ENCODE measurements at places on chromosomes 5 and 9.
A peak's percentile ranks its signal among the peaks of the same experiment; 100 is the strongest.

GRCh38 chr5:168826246-168826725 is 247.1 kb upstream of the PANK3 start:
- no peak overlapping the region for H3K27ac ChIP-seq
- H3K4me1 ChIP-seq, result no peaks in the 10 kb centered on the region
- no peaks in the 10 kb centered on the region for H3K27me3 ChIP-seq
- H3K36me3 ChIP-seq, result no peaks in the 10 kb centered on the region
- no peak for DNase-seq
- H3K4me3 ChIP-seq, result no peak overlapping the region

DNA sequence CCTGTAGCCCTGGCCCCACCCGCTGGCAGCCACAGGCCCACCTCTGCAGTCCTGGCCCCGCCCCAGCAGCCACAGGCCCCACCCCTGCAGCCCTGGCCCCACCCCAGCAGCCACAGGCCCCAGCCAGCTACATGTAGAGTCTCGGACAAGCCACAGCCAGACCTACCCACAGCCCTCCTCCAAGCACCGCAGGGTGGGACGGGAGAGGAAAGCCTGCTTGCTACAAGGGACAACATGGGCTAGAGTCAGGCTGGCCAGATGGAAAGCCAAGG is 49.5 kb upstream of the SARDH start:
- H3K4me1 ChIP-seq, result peaks cover 32% of the 10 kb centered on the region
- no peak overlapping the region for H3K27ac ChIP-seq
- peaks cover 9% of the 10 kb centered on the region for H3K36me3 ChIP-seq
- H3K27me3 ChIP-seq, result no peaks in the 10 kb centered on the region
- no peak overlapping the region for H3K4me3 ChIP-seq

GRCh38 chr5:3100921-3101551 is 349.6 kb upstream of the IRX2 start:
- peaks cover 51% of the 10 kb centered on the region for H3K27me3 ChIP-seq
- H3K36me3 ChIP-seq, result no peaks in the 10 kb centered on the region
- no peak overlapping the region for H3K27ac ChIP-seq
- H3K4me3 ChIP-seq, result no peak overlapping the region
- H3K4me1 ChIP-seq, result no peaks in the 10 kb centered on the region

DNA sequence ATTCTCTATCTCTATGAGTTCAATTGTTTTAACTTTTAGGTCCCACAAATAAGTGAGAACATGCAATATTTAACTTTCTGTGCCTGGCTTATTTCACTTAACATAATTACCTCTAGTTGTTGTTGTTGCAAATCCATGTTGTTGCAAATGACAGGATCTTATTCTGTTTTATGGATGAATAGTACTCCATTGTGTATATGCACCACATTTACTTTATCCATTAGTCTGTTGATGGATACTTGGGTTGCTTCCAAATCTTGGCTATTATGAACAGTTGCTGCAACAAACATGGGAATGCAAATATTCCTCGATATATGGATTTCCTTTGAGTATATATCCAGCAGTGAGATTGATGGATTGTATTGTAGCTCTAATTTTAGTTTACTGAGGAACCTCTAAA is 36.3 kb downstream of the MEGF9 start:
- H3K4me1 ChIP-seq, result no peaks in the 10 kb centered on the region
- no peaks in the 10 kb centered on the region for H3K36me3 ChIP-seq
- H3K27ac ChIP-seq, result no peak overlapping the region
- DNase-seq, result no peak
- H3K27me3 ChIP-seq, result no peaks in the 10 kb centered on the region

DNA sequence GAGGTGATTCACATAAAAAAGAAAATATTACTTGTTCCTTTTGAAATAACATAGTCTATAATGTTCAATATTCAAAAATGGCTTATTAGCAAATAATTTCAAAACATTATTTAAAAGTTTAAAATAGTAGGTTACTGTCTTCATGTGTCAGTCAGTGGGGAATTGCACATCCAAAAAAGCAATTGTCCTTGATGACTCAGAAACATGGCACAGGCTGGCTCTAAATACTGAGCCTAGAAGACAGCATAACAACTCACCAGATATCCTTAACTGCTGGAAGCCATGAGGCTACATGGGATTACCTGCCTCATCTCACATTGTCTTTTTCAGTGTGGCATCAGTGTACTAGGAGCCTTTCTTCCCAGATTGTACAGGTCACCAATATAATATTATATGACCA is 439.5 kb upstream of the RGMB start:
- no peak overlapping the region for H3K4me3 ChIP-seq
- H3K36me3 ChIP-seq, result no peaks in the 10 kb centered on the region
- no peaks in the 10 kb centered on the region for H3K4me1 ChIP-seq
- no peaks in the 10 kb centered on the region for H3K27me3 ChIP-seq

- H3K27me3 ChIP-seq, result no peaks in the 10 kb centered on the region
- peak overlapping the region; percentile 71 for H3K4me3 ChIP-seq
- H3K27ac ChIP-seq, result peak overlapping the region; percentile 94
- no peak for DNase-seq
- peaks cover 16% of the 10 kb centered on the region for H3K36me3 ChIP-seq
- H3K4me1 ChIP-seq, result peaks cover 51% of the 10 kb centered on the region
Measured at GRCh38 chr5:176414704-176415103, 1.6 kb downstream of the CLTB start.

DNA sequence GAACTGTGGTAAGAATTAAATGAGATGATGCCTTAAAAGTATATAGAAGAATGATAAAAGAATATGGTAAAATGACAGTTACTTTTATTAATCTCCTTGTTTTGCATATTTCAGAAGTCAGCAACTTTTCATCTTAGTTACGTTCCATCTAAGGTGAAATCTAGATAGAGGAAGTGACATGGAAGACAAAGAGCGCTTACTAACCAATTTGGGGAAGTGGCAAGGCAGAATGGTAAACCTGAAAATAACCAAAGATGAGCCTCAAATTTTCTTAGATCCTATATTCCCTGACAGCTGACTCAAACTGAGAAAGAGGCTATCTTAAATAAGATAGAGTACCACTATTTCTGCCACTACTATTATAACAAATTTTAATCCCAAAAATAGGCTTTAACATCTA is 52.5 kb downstream of the FGF10 start:
- H3K27me3 ChIP-seq, result no peaks in the 10 kb centered on the region
- no peak for DNase-seq
- no peak overlapping the region for H3K27ac ChIP-seq
- H3K36me3 ChIP-seq, result no peaks in the 10 kb centered on the region
- no peak overlapping the region for H3K4me3 ChIP-seq

DNA sequence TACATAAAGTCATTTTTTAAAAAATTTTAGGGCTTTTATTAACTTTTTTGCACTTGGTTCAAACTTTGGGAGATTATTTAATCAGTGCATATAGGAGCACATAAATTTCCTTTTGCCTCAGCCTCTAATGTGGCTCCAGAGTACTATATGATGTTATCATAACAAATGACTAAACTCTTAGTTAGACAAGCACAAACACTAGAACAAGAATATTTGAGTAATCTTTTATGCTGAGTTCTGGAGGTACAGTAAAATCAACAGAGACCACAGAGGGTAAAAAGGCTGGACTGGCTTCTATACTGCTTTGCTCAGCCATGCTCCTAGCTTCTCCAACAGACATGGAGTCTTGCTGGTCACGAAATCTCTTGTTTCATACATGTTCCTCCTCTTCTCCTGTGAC is 52.5 kb upstream of the SGCD start:
- no peaks in the 10 kb centered on the region for H3K4me1 ChIP-seq
- no peak for DNase-seq
- no peaks in the 10 kb centered on the region for H3K36me3 ChIP-seq

Measured in esophagus muscularis mucosa (tissue), 4 donors.